Forelimb muscle (tissue), 1 donor: ENCODE measurements at places on chromosomes 3 and 15. TPM values are rescaled to one million over a fixed set of nuclear protein-coding genes. Genes with fewer than 3 reads are reported as not detected.

DNA sequence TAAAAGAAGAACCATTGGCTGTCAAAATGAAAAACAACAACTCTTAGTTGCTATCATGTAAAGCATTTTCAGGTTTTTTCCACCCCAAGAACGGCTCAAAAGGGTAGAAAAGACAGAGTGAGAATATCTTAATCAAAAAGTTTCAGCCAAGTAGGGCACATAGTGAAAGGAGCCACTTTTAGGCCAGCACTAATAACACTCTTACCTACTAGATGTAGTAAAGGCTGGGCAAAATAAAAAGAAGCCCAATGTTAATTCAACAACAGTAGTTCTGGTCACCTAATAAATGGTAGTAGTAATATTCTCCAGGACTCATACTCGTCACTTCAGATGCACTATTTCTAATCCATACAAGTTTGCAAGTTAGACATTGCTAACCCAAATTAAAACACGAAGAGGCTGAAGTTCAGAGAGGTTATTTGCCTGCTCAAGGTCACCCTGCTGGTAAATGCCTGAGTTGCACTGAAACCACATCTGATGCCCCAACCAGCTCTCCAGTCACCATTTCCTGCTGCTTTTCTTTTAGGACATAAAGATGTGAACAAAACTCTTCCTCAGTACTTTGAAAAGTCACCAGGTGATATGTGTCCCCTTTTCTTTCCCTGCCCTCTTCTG lies 7.5 kb downstream of the GOLIM4 start:
- DNase-seq, result no peak

GRCh38 chr3:180253283-180253682 lies 216.5 kb upstream of the PEX5L start:
- no peak for DNase-seq

- DNase-seq, result no peak
These were observed 35.5 kb downstream of the ARRDC4 start for GRCh38 chr15:97995881-97996603.

Gene CCNB2
- polyA plus RNA-seq, result 14.1 TPM

Gene CAMKV
- 0.13 TPM for polyA plus RNA-seq
